ENCODE measurements at places on chromosomes 6 and 20.

DNA sequence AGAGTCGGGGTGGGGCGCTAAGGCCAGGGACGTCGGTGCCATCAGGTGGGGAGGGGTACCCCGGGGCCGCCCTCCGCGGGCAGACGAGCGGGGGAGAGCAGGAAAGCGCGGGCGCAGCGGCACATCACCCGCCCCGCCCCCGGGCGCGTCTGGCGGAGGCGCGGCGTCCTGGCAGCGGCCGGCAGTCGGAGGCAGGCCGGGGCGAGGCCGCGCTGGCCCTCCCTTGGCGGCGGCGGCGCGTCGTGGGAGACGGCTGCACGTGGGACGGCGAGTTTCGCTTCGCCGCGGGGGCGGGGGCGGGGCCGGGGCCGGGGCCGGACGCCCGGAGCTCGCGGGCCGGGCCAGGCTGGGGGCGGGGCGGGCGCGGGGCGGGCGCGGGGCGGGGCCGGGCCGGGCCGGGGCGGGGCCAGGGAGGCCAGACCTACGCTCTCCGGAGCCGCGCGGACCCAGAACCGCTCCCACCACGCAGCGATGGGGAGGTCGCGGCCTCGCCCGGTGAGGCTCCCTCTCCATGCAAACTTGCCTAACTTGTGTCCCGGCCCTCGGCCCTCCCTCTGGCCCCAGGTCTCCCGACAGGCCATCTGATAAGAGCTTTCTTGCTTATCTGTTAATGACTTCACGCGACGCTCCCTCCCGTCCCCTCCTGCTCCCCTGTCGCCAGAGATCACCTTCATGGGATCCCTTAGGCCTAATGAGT is 12.5 kb downstream of the ITPR3 start:
- DNase-seq: peak; percentile 12

DNA sequence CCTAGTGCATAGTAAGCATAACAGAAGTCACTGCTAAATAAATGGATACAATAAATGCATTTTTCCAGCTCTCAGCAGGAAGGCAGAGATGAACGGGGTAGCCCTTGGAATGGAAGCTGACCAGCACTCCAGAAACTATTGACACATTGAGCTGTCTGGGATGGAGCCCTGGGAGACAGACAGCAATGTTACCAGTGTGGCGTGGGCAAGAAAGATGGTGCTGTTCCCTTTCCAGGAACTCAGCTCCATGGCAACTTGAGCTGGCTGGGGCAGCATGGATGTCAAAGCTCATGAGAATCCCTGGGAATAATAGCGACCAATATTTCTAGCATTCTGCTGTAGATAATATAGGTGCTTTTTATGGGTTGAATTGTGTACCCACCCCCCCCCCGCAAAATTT is 104.3 kb upstream of the PTPRT start:
- no peak for DNase-seq

DNA sequence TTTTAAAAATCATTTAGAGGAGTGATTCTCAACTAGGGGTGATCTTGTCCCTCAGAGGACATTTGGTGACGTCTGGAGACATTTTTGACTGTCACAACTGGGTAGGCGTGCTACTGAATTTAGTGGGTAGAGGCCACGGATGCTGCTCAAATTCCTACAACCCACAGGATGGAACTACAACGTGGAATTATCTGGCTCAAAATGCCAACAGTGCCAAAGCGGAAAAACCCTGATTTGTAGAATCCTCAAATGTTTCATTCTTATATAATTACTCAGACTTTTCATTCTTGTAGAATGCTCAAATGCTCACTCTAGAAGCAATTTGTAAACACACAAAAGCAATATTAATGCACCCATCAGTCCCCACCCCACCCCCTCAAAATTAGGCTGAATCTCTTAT is 229.8 kb downstream of the ZMYND8 start:
- no peak for DNase-seq

DNA sequence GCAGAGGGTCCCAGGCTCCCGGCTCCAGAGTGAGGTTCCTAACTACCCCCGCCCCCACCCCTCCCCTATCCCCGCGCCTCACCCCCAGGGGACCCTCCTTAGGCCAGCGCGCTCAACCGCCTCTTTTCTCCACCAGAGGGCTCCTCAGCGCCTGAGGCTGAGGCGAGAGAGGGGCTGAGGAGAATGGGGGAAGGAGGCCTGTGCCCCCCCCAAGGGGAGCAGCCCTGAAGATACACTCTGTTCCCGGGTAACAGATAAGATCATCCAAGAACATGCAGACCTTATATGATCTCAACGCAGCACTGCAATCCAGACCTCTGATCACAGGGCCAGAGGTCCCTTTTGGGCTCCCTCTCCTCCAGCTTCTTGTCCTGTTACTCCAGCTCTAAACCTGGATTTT is 43.3 kb upstream of the MRPS10 start:
- no peak for DNase-seq

GRCh38 chr20:1562622-1563021 is 5.1 kb upstream of the SIRPD start:
- DNase-seq: no peak

DNA sequence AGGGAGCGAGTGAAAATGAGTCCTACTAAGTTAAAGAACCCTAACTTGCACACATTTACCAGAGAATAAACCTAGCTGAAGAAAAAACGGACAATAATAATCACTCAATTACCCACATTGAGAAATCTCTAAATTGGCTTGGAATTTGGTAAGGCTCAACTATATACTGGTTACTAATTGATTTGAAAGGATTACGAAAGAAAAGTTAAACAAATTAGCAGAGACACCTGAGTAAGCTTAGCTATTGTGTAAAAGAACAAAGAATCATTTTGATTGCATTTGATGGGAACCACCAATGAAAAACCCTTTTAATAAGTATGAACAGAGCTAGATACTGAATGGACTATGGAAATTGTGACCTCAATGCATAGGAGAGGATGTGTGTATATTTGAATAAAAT is 118.6 kb upstream of the ADGRF1 start:
- DNase-seq: no peak

DNA sequence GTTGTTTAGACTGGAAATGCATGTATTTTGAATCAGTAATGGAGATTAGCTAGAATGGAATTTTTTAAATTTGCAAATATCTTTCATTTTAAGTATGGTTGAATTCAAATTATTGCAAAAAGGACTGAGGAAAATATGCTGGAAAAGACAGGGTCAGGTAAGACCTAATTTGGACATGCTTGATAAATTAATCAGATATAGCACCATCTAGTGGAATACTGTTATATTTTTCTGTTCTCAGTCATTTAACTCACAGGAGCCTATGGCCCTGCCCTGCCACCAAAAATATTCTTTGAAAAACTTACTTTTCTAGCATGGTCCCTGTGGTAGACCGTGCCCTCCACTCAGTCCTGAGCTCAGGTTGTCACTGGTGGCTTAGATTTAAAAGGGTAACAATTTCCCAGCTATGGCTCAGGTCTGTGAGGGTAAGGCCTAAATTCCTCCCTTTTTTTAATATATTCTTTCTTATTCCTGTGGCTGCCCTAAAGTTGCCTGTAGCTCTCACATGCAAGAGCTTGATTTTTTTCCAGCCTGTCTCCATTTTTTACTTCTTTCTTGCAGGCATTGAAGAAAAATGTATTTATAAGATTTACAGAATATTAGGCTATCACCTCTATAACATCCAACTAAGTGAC is 25.3 kb upstream of the KIAA1586 start:
- DNase-seq: peak; percentile 60

- no peak for DNase-seq
Measured at GRCh38 chr6:137688230-137688971, 178.7 kb upstream of the TNFAIP3 start.

- no peak for DNase-seq
Measured at GRCh38 chr6:38086346-38086745, 266.8 kb downstream of the ZFAND3 start.

DNA sequence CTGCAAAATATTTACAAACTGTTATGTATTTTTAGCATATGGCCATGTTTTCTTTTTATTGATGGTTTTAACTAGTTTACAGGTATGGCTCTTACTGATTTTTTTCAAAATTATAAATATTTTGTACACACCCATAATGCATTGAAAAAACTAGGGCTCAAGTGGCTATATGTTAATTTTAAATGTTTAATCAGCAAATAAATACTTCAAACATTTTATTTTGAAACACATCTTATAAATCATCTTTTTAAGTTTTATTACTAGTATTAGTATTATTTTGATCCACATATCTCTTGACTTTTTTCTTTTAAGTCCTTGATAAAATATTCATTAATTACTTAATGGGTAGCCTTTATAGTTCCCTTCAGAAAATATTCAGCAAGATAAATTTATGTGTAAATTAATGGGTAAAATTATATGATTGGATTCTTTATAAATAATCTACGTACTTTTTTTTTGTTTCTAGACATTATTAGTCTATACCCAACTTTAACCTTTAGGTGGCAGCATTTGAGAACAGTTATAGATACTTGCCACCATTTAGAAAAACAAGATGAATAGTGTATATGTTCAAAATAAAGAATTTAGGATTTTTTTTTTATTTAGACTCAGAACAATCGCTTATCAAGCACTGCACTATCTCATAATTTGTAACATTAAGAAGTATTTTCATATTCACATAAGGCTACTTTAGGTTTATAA is 241.9 kb downstream of the ADGRB3 start:
- no peak for DNase-seq

DNA sequence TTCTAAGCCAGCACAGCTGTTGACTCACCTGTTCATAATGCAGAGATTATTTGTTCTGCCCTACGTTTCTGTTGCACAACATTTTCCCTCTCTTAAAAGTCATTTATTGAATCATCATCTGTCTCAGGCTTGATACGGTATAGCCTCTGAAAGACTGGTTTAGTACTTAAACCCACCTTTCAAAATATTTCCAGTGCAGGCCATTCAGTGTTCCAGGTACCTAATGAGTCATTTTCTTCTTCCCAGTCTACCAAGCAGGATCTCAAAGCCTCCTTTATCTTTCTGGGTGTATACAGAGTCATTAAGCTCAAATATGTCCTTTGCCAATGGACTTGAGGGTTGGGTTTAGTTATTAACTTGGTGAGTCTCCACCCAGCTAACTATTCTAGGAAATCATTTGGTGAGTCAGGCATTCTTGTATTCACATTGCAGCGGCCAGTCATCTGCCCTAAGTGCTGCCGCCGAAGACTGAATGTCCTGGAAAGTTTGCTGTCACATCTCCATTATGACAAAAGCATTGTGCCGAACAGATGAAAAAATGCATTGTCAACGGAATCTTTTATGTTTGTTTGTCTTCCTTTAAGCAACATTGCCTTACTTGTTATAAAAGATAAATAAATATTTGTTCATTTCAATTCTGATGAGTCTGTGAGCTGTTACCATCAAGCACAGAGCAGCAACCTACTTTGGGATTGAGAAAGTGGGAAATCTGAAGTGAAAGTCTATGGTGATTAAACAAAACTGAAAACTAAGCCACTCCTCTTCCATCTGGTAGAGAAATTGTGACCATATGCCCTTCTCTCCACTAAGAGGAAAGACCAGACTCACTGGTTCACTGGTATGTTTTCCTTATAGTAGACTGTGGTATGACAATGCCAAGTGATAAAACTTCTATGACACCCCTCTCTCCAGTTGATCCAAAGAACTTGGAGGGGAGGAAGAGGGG is 14.3 kb upstream of the FAM135A start:
- DNase-seq: no peak
